EH (cell line): ENCODE measurements at places on chromosomes 5 and 9.

DNA sequence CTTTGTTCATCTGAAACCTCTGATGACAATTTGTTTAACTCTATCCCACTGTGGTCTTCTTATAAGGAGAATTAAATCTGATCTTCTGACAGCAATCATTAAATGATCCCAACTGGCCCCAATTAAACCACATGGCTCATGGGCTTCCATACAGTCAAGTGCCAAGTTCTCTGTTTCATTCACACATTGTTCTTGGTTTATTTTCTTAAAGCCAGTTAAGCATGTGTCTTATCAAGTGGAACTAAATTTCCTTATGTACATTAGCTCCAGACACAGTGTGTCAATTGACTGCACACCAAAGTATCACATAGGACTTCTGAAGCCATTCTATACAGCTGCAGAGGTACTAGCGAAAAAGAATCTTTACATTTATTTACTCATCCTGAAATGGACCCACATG lies 51.2 kb downstream of the MEF2C start:
- no peak for DNase-seq

DNA sequence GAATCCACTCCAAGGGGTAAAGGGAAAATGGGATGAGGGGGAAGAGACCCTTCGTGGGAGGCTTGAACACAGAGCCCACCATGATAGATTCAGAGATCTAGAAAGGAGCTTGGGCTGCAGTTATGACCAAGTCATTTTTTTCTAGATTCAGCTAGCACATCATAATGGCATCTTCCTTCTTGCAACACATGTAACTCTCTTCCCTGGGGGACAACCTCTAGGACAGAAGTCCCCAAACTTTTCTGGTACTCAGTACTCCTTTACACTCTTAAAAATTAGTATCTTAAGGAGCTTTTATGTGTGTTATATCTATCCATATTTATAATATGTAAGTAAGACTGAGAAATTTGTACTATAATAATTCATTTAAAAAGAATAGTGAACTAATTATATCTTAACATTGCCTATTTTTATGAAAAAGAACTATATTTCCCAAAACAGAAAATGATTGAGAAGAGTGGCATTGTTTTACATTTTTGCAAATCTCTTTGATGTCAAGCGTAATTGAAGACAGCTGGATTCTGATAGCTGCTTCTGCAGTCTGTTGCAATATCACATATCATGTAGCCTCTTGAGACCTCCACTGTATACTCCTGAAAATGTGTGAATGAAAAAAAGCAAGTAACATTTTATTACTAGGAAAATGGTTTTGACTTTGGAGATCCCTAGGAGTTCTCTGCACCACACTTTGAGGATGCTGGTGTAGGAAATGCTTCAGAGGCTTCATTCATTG lies 875 bp downstream of the ACO1 start:
- DNase-seq: no peak

- DNase-seq: no peak
Observed at GRCh38 chr9:33850677-33851076, 33.7 kb downstream of the UBE2R2 start.

- no peak for DNase-seq
Observed at GRCh38 chr9:111190347-111190746, 139.7 kb downstream of the OR2K2 start.

GRCh38 chr5:115033861-115034260 lies 135.8 kb downstream of the TRIM36 start:
- DNase-seq: peak; percentile 1

DNA sequence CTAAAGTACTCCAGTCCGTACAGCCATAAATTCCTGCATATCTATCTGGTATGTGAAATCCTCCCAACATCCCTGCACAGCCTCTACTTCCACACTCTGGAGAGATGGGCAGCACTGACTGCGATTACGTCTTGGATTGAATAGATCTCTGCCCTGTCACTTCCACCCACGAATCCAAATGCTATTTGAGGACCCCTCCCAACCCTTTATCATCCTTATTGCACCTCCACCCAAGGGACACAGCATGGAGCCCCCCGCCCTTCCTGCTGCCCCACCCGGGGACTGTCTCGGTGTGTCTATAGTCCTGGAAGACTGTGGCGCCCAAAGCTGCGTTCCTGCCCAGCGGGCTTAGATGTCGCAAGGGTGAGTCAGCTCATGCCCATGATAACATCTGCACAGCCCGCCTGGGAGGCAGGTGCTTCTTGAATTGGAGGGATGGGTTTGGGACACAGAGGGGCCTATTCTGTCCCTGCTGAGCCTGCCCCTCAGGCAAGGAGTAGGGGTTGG lies 105.7 kb upstream of the HAND1 start:
- DNase-seq: no peak

DNA sequence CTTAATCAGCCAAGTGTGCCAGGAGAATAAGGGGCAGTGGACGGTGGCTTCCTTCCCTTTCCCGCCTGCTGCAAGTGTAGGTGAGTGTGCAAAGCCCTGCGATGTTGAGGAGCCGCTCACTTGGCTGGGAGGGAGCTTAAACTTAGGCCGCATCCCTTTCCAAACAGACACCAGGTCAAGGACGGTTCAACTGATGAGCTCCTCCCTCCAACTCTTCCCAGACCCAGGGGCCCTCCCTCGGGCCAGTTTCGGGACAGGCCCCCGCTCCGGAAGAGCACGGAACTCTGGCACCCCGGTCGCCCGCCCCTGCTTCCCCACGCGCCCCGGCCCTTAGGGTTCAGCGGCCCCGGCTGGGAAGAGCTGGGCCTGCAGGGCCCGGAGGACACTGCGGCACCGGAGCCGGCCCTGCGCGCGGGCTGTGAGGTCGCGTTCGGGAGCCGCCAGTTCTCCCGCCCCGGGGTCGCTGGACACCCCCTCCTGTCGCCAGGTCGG lies 481 bp downstream of the MRPL36 start:
- peak; percentile 37 for DNase-seq

GRCh38 chr5:144048259-144048856 lies 122.1 kb downstream of the YIPF5 start:
- DNase-seq: peak; percentile 29

GRCh38 chr5:173758676-173759075 lies 129.5 kb upstream of the CPEB4 start:
- peak; percentile 38 for DNase-seq

DNA sequence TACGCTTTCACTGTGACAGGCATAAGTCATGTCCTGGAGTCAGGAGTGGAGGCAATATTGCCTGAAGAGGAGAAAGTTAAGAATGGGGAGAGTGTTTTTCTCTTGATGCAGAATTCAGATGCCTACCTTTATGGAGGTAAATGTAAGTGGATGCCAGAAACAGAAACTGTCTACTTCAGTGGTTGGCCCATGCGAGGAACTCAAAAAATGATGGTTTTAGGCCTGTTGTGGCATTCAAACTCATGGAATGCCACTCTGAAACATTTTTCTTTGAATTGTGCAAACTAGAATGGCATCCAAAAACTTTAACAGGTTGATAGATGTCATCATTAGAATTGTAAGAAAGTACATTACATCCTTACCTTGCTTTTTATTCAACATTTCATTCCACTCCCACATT lies 47.7 kb upstream of the NTRK2 start:
- DNase-seq: no peak

- DNase-seq: no peak
Observed at GRCh38 chr5:180375291-180375690, 22.2 kb upstream of the GFPT2 start.

DNA sequence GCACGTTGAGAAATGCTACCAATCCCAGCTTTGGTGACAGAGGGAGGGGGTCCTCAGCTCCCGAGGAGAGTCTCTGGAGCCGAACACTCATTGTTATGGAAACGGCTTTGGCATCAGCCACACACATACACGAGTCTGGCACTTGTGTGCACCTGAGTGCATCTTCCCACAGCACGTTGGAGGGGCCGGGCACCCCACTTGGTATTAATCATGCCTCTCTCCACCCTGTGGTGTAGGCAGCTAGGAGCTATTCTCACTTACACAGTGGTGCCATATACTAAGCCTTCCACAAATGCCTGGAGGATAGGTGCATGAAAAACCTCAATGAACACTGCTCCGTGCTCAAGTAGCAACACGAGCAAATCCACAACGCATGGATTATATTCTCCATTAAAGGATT lies 133.9 kb upstream of the PANK3 start:
- no peak for DNase-seq

- no peak for DNase-seq
Observed at GRCh38 chr9:135290086-135290485, 189.5 kb upstream of the PPP1R26 start.

GRCh38 chr9:69221036-69221435 lies 47.0 kb downstream of the TJP2 start:
- no peak for DNase-seq
